Astrocyte (in vitro differentiated cells and primary cell): ENCODE measurements at places on chromosomes 1 and 21.

DNA sequence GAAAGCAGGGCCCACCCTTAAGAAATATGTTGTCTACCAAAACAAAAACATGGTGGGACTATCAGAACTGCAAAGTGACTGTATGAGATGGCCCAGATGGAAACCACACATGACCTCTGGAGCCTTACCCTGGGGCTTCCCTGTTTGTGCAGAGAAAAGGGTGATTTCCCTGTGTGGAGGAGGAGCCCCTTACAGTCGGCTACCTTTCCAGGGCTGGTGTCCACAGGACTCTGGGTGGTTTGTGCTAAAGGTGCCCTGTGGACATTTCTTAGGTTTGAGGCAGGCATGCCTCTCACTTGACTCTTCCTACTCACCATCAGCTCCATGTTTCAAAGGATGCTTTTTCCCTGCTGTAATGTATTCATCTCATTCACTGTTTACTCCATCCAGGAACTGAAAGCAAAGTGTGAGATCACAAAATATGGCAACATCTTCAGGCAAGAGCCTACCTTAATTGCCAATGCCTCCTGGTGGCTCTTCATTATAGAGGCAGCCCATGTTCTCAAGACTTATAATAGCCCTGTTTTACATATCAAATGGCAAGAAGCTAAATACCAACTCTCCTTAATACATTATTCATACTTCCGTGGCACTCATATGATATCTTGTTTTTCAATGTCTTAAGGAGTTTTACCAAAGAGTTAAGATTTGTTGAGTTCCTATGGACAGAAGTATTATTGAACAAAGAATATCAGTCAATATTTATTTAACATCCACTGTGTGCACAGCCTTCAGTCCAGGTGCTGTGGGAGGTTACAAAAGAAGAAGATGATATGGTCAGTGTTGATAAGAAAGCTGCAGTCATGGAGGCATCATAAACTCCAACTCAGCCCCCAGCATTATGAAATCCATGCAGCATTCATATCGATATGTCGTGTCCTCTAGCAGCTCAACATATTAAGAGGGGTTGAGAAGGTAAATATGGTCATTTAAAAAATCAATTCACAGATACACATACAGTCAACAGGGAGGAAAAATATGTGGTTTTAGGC lies 15.5 kb upstream of the TFF3 start:
- H3K27ac ChIP-seq, result no peak overlapping the region
- no peaks in the 10 kb centered on the region for H3K36me3 ChIP-seq
- no peak overlapping the region for H3K4me3 ChIP-seq
- no peak for DNase-seq
- H3K4me1 ChIP-seq, result no peaks in the 10 kb centered on the region

- H3K4me3 ChIP-seq, result peak overlapping the region; percentile 94
- no peaks in the 10 kb centered on the region for H3K27me3 ChIP-seq
- peaks cover 13% of the 10 kb centered on the region for H3K4me1 ChIP-seq
- H3K27ac ChIP-seq, result peak overlapping the region; percentile 71
- H3K36me3 ChIP-seq, result peaks cover 43% of the 10 kb centered on the region
Measured at GRCh38 chr1:111448482-111448917, 556 bp downstream of the WDR77 start.

- H3K27ac ChIP-seq, result no peak overlapping the region
- no peak for DNase-seq
- H3K27me3 ChIP-seq, result no peaks in the 10 kb centered on the region
- no peak overlapping the region for H3K4me3 ChIP-seq
- H3K4me1 ChIP-seq, result peaks cover 26% of the 10 kb centered on the region
Measured at GRCh38 chr21:38247738-38248510, 8.9 kb upstream of the KCNJ15 start.

DNA sequence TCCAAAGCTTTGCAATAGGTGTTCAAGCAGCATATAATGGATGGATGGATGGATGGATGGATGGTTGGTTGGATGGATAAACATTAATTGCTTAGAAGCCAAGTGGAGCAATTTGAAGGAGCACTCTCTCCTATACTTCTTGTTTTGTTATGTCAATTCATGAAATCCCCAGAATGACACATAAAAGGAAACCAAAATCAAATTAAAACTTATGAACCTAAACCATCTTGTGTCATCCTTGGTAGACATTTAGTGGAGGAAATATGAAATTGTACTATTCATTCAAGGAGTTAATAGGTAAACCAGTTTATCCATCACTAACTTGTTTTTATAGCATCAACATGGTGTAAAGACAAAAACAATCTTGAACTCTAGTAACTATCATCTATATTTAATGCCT lies 122.5 kb downstream of the NR5A2 start:
- no peak overlapping the region for H3K4me3 ChIP-seq
- H3K36me3 ChIP-seq, result no peaks in the 10 kb centered on the region
- DNase-seq, result no peak
- H3K27ac ChIP-seq, result no peak overlapping the region
- no peaks in the 10 kb centered on the region for H3K4me1 ChIP-seq

GRCh38 chr1:2148691-2149090 lies 45.9 kb downstream of the FAAP20 start:
- no peaks in the 10 kb centered on the region for H3K4me1 ChIP-seq

GRCh38 chr1:29258976-29259801 lies 22.9 kb downstream of the PTPRU start:
- peaks cover 38% of the 10 kb centered on the region for H3K4me1 ChIP-seq
- no peaks in the 10 kb centered on the region for H3K36me3 ChIP-seq
- DNase-seq, result no peak
- no peaks in the 10 kb centered on the region for H3K27me3 ChIP-seq
- peak overlapping the region; percentile 56 for H3K4me3 ChIP-seq

DNA sequence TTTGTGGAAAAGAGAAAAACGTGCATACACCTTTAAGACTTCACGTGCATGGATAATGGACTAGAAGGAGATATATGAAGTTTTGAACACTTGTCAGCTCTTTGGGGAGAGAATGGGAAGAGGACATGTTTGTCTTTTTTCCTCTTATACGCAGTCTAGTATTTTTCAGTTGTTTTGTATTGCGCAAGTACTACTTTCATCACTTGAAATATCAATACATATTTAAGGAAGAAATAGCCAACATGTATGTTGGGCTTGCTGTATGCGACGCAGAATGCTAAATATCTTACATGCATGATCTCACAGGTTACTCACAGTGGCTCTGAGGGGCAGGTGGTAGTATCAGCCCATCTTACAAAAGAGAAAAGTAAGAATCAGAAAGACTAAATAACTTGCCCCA lies 176.5 kb upstream of the RUNX1 start:
- no peak for DNase-seq
- H3K27me3 ChIP-seq, result no peaks in the 10 kb centered on the region
- H3K27ac ChIP-seq, result no peak overlapping the region
- no peak overlapping the region for H3K4me3 ChIP-seq
- H3K36me3 ChIP-seq, result no peaks in the 10 kb centered on the region

DNA sequence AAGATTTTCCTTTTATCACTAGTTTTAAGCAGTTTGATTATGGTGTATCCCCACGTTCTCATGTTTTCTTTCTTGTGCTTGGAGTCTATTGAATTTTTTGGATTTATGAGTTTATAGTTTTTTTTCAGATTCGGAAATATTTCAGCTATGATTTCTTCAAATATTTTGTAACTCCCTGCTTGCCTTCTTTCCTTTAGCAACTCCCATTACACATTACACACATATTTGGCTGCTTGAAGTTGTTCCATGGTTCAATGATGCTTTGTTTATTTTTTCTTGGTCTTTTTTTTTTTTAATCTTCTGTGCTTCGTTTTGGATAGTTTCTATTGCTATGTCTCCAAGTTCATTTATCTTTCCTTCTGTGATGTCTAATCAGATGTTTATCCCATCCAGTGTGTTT lies 48.5 kb upstream of the WARS2 start:
- no peaks in the 10 kb centered on the region for H3K36me3 ChIP-seq
- no peak for DNase-seq
- H3K4me1 ChIP-seq, result no peaks in the 10 kb centered on the region
- H3K27ac ChIP-seq, result no peak overlapping the region
- H3K4me3 ChIP-seq, result no peak overlapping the region

GRCh38 chr1:202264726-202265125 lies 71.1 kb downstream of the LGR6 start:
- DNase-seq, result no peak
- H3K27me3 ChIP-seq, result peaks cover 34% of the 10 kb centered on the region
- H3K4me3 ChIP-seq, result no peak overlapping the region
- H3K27ac ChIP-seq, result no peak overlapping the region

- no peaks in the 10 kb centered on the region for H3K27me3 ChIP-seq
- DNase-seq, result no peak
Measured at GRCh38 chr1:2407166-2407990, 5.0 kb downstream of the PEX10 start.

DNA sequence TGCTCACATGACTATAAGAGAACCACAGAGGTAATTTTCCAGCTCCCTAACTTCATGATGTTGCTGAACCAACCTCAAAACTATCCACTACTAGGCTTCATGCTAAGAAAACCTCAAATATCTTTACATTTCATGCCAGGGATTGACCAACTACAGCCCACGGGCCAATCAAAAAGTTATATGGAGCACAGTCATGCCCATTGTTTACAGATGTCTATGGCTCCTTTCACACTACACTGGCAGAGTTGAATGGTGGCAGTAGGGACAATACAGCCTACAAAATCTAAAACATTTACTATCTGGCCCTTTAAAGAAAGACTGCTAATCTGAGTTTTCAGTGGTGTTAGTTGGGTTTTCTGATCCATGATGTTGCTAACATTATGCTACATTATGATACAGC lies 154.8 kb downstream of the TM2D1 start:
- no peaks in the 10 kb centered on the region for H3K4me1 ChIP-seq
- no peaks in the 10 kb centered on the region for H3K36me3 ChIP-seq
- no peak overlapping the region for H3K27ac ChIP-seq
- H3K27me3 ChIP-seq, result no peaks in the 10 kb centered on the region

- no peak for DNase-seq
- no peak overlapping the region for H3K27ac ChIP-seq
- H3K4me3 ChIP-seq, result no peak overlapping the region
- no peaks in the 10 kb centered on the region for H3K36me3 ChIP-seq
- no peaks in the 10 kb centered on the region for H3K4me1 ChIP-seq
Measured at GRCh38 chr1:118786454-118787155, 201.5 kb downstream of the TBX15 start.

DNA sequence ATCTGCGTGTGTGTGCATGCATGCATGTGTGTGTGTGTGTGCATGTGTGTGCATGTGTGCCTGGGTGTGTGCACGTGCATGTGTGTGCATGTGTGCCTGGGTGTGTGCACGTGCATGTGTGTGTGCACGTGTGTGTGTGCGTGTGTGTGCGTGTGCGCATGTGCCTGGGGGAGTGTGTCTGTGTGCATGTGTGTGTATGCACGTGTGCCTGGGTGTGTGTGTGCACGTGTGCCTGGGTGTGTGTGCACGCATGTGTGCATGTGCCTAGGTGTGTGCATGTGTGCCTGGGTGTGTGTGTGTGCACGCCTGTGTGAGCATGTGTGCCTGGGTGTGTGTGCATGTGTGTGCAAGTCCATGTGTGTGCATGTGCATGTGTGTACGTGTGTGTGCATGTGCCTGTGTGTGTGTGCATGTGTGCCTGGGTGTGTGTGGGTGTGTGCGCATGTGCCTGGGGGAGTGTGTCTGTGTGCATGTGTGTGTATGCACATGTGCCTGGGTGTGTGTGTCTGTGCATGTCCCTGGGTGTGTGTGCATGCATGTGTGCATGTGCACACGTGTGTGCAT lies 29.3 kb upstream of the COL6A2 start:
- no peaks in the 10 kb centered on the region for H3K27me3 ChIP-seq
- no peak for DNase-seq
- H3K27ac ChIP-seq, result no peak overlapping the region
- no peaks in the 10 kb centered on the region for H3K36me3 ChIP-seq
